ENCODE measurements at places on chromosomes 2 and 18.

DNA sequence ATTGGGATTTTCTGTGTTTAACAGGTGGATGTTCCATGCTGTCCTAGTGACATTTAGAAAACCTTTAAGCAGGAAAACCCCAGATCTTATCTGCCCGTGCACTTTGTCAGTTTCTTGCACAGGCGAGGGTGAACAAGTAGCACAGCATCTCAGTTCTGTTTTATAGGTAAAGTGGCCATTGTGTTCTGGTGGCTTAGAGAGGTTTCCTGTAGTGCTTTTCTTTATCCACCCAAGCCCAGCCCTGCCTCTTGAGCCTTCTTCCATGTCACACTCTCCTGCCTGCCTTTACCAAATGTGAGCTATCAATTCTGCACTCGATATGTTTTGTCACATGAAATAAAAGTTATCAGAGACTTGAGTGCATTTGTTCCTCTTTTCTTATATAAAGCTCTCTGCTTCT lies 135.3 kb upstream of the NOSTRIN start:
- peak; percentile 2 for DNase-seq

- DNase-seq: no peak
These were observed 6.0 kb downstream of the EDAR start for GRCh38 chr2:108983061-108983460.

GRCh38 chr2:186612555-186613440 lies 22.9 kb downstream of the ITGAV start:
- no peak for DNase-seq

- DNase-seq: no peak
These were observed 239.5 kb upstream of the KLHL29 start for GRCh38 chr2:23145460-23145859.

- no peak for DNase-seq
These were observed 33.4 kb upstream of the MGAT5 start for GRCh38 chr2:134220344-134220974.

DNA sequence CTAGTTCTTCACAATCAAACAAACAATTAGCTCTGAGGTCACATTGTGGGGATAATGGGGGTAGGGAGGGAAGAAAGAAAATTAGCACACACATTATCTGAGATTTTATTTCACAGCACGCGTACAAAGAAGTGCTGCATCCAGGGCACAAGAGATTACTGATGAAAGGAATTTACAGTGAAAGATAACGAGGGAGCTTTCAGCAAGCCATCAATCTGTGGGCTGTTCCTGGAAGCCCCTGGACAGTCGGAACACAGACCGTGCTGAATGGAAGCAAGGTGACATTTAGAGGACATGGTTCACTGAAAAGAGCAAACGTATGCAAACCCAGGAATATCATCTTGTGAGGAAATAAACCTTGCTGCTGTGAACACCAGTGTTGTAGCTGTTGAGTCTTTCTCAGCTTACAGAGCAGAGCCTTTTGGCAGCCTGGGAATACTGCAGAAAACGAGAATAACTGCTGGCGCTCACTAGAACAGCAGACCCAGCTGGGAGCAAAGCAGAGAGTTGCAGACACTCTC lies 63.2 kb downstream of the SCG2 start:
- no peak for DNase-seq
